ENCODE measurements at places on chromosomes 7 and 10.

- DNase-seq: no peak
Measured at GRCh38 chr7:123220396-123220795, 20.6 kb upstream of the SLC13A1 start.

DNA sequence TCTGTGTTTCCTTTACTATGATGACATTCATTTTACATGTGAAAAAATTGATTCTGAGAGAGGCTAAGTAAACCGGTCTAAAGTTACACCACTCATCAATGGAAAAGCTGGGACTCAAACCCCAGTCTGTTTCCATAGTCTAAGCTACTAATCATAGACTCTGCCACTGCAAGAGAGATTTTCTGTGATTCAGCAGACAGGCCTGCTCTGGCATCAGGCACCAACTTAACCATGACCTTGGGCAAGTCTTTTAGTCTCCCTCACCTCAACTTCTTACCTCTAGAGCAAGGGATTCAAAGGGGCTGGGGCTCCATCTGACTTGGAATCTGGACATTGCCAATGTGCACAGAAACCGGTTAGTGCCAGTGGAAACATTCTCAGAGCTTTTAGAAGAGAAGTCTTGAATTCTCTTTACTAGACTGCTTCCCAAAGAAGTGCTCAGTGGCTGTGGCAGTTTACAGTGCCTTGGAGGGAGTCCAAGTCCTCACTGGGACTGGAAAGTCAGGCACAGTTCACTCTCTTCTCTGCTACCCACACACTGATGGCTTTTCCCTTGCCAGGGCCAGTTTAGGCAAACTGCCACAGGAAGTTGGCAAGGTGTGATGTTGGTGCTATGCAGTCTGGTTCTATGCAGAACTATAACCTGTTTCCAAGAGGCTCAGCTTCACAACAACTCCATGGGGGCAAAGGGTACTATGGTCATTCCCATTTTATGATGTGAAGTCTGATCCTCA lies 4.5 kb upstream of the BLNK start:
- no peak for DNase-seq

GRCh38 chr10:132373241-132373955 lies 23.6 kb upstream of the PWWP2B start:
- DNase-seq: no peak

DNA sequence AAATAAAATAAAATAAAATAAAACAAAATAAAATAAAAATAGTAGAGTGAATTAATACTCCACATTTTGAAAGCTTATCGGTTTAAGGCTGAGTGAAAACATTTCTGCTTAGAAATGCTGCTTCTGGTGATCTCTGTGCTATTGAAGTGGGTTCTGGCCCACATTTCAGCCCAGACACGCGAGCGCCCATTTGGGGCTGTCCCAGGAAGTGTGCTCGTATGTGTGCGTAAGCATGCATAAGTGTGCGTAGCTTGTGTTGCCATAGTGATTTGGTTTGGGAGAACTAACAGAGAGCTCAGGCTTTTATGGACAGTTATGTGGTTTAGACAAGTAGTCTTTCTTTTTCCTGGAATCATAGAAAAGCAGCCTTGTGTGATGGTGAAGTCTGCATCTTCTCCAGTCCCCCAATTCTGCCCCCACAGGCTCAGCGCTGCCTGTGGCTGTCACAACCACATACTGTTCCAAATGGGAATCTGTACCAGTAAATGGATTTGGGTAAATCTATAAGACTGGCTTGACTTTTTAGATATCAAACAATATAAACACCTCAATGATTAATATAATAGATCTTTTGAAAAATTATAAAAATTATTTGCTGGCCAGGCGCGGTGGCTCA lies 29.8 kb upstream of the PURB start:
- DNase-seq: no peak

DNA sequence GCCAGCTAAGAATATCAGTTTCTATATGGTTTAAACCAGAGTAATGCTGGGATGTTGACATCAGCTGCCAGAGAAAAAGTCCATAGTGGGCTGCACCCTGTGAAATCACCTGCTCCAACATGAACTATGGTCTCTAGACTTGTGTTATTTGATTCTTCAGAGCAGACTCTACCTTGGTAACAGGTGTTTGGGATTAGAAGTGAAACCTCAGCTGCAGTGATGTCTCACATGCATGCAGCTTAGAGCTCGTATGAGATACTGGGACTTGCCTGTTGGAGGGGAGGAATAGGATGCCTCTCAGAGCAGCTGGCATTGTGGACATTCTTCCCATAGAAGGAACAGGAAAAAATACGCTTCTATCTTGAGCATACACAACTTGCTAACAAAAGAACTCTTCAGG lies 287.1 kb upstream of the CSTF2T start:
- no peak for DNase-seq

Data from AG04450 (cell line).